ENCODE measurements at places on chromosomes 3 and 15.
A peak's percentile ranks its signal among the peaks of the same experiment; 100 is the strongest.

- DNase-seq: no peak
Observed at GRCh38 chr3:12392101-12392878, 92.0 kb upstream of the TSEN2 start.

DNA sequence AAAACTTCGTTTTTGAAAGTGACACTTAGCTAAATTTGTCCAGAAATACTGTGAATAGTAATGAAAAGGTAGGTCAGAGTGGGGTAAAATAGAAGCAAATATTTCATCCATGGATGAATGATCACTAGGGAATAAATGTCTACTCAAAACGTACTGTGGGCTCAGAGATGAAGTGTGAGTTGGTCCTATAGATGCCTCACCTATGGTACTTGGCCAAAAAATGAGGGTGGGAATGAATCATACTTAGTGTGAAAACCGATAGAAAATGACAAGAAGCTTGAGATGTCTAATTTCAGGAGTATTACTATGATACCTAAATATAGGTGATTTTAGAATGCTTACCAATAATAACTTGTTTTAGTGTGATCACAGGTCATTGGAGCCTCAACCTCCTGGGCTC is 155.9 kb downstream of the GMNC start:
- no peak for DNase-seq

DNA sequence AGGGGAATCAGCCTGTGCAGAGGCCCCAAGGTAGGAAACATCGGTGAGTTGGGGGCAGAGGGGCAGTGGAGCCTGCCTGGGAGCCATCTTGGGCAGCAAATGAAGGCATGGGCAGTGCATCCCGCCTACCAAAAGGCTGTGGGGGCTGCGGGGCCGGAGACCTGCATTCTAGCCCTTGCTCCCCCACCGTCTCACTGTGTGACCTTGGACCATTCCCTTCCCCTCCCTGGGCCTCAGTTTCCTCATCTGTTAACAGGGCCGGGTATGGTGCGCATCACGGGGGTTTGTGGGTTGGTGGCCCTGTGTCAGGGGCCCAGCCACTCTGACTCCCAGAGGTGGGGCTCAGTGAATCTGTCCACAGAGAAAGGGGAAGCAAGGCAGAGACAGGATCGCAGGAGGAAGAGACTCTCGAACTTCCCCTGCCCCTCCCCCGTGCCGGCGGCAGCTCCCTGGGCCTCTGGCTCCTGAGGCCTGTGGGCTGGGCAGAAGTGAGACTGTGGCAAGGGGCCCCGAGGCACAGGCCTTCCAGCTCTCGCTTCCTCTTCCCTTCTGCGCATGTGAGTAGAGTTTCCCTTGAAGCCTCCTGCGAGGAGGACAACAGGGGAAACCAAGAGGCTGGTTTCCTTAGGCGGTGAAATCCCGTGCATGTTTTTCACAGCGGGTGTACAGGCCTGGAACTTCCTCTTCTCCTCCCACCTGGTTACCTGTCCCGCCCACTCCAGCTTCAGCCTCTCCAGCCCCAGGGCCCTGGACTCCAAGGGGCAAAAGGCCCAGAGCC is 42.9 kb downstream of the IDH2 start:
- DNase-seq: peak; percentile 31

GRCh38 chr15:38069511-38070011 is 135.1 kb downstream of the TMCO5A start:
- DNase-seq: no peak

GRCh38 chr3:66396888-66397287 is 103.9 kb downstream of the LRIG1 start:
- no peak for DNase-seq

DNA sequence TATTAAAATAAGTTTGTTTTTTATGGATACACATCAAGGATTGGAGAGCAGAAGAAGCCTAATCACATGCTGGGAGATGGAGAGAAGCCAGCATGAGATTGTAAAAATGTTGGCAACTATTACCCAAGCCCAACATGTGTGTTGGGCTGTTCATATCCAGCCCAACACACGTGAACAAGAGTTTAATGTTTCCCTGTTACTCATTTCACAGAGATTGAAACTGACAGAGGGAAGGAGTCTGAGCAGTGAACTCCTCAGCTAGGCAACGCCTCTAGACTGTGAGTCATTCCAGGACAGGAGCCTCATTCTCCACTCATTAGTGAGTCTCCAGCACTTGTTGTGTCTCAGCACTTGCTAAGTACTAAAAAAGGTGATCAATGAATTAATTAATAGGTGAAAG is 43.2 kb upstream of the CMSS1 start:
- no peak for DNase-seq
